Activated CD4-positive, alpha-beta T cell treated with anti-CD3 and anti-CD28 coated beads, Interleukin-2, amount 50 U/mL, for 1 hour (primary cell): ENCODE measurements at places on chromosomes 2 and 18.

DNA sequence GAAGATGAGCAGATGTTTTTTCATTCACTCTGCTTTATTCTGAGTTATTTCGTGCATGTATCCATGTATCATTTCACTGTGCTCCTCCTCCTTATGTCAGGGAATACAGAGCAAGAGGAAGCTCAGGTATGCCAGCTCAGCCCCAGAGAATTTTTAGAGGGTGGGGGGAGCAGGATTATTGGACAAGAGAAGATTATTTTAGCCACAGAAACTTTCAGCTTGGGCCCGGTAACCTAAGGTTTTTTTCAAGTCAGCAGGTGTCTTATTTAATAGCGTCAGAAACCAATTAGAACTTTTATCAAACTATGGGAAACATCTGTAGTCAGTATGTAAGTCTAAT, 232.9 kb upstream of the SIX3 start:
- DNase-seq = no peak

GRCh38 chr2:185978634-185979407, 240.2 kb downstream of the FSIP2 start:
- no peak for DNase-seq

- no peak for DNase-seq
These were observed 456.5 kb upstream of the SOX11 start for GRCh38 chr2:5235701-5236100.

- DNase-seq = no peak
These were observed 325.6 kb downstream of the TXNL1 start for GRCh38 chr18:56312551-56313335.

- DNase-seq = no peak
These were observed 205.6 kb downstream of the RTP5 start for GRCh38 chr2:242075168-242075567.

DNA sequence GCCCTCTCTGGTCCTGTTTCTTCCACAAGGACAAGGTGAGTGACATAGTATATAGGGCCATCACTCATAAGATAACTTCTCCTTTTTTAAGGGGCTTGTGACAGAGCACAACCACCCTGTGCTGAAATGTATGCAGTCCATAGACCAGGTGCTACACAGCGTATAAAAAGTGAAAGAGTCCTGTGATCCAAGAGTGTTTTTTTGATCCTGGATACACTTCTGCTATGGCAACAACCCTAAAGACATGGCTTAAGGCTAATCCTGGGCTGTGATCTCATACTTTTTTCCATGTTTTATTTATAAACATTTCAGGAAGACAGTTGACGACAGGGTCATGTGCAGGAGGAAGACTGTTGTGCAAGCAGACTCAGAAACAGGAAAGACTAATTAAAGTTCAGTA, 400.5 kb upstream of the TCF4 start:
- no peak for DNase-seq
